Stimulated activated CD8-positive, alpha-beta memory T cell treated with anti-CD3 and anti-CD28 coated beads, Interleukin-4, amount 100 ng/mL, for 48 hours (primary cell): ENCODE measurements at places on chromosomes 3 and 15.

DNA sequence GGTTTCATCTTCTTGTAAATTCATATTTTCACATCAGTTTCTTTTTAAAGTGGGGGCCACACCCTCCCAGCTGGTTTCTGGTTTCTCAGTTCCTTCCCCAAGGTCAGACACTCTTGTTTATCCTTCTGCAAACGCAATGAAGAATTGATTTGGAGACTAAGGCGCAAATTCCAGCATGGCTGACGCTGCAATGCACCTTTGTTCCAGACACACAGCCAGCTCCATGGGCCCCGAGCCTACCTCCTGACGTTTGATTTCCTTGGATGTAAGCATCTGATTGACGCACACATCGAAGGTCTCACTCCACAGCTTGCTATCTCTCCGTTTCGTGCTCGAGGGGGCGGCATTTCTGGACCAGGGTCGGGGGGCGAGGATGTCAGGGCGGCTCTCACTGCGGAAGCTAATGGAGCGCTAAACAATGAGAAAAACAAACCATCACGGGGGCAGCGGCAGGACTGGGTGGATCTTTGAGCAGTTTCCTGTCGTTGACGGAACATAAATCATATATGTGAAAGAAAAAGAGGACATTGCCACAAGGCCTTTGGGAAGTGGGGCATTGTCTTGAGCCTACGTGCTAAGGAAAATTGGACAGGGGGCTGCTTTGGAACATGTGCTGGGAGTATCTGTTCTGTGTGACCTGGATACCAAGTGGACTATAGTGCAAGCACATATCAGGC lies 46.9 kb downstream of the ARHGEF3 start:
- DNase-seq: no peak

DNA sequence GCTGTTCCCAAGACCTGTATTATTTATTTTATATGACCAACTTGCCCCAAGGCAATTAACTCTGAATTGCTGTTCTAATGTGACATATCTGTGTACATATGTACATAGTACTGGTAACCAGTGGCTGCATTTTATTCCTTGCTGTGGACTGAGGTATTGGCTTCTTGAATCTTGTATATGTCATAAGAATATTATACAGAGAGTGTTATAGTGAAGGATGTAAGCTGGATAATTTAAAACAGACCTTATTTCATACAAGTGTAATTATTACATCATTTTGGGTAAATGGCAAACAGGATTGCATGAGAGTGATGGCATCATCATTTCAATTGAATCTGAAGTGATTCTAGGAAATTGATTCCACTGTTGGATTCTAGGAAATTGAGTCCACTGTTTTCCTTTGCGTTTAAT lies 32.9 kb downstream of the B3GALNT1 start:
- DNase-seq: no peak

GRCh38 chr3:59286791-59287531 lies 237.1 kb upstream of the CFAP20DC start:
- DNase-seq: peak; percentile 49

DNA sequence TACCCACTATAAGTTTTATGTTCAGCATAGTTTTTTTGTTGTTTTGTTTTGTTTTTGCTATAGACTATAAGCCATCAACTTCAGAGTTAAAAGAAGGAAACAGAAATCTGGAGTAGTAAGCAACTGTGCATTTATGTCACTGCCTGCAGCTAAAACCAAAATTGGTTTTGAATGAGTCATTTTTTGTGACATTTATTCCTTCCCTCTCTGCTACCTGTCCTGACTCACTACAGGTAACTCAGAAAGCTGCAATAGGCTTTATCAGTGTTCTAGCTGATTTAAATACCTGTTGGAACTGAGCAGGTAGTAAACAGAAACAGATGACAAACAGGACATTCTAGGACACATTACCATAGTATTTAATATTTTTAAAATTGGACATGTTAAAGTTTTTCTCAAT lies 393.3 kb upstream of the WNT5A start:
- no peak for DNase-seq

GRCh38 chr15:38701149-38701548 lies 136.5 kb upstream of the RASGRP1 start:
- DNase-seq: no peak

- no peak for DNase-seq
These were observed 2.0 kb downstream of the MST1R start for GRCh38 chr3:49901366-49902339.

GRCh38 chr3:14885307-14885706 lies 62.1 kb upstream of the NR2C2 start:
- peak; percentile 28 for DNase-seq

GRCh38 chr3:184443831-184444230 lies 64.0 kb downstream of the CHRD start:
- no peak for DNase-seq

DNA sequence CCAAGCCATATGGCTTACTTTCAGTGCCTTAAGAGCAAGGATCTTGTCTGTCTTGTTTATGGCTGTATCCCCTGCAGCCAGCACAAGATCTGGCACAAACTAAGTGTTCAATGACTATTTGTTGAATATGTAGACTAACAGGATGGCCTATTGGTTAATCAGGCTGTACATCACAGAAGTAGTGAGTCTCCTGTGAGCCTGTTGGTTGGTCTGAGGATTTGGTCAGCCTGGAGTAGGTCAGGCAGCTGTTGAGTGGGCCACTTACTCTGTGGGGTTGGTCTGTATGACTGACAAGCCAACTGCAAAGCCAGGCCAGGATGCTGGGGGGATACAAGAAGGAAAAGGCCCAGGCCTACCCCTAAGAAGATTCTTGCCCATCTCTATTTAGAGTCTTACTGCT lies 33.4 kb upstream of the CILP start:
- no peak for DNase-seq

- no peak for DNase-seq
These were observed 103.9 kb upstream of the SLC6A11 start for GRCh38 chr3:10712121-10712520.

DNA sequence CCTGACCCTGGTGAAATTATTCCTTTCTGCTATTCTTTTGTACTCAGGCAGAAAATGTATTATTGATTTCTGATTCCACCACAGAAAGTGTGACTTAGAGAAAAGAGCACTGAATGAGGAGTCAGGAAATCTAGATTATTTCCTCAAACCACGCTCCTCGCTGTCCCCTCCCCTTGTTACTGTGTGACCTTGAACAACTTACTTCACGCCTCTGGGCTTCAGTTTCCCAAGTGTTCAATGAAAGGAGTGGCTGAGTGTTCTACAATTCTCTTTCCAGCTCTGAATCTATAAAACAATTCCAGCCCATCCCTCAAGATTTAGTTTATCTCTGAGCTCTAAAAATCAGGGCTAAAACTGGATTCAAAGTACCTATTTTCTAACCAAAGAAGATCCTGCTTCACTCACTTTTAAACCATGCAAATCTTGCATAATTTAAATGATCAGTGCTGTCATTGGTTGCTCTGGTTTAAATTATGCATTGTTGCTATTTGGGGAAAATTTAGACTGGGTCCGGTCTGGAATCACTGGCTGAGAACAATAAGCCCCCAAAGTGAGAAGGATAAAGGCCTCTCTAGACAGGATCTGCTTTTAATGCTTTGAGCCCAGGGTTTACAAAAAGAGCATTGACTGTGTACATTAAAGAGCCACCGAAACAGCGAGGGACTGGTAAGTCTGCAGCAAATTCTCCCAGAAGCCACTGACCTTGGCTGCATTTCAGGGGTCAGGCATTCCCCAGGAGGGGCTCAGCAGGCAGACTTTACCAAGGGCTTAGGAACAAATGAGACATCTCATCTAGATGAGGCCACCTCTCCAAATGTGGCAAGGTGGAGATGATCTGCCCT lies 3.2 kb downstream of the TNIK start:
- DNase-seq: peak; percentile 31

- DNase-seq: no peak
These were observed 13.9 kb downstream of the FILIP1L start for GRCh38 chr3:100100425-100100824.

DNA sequence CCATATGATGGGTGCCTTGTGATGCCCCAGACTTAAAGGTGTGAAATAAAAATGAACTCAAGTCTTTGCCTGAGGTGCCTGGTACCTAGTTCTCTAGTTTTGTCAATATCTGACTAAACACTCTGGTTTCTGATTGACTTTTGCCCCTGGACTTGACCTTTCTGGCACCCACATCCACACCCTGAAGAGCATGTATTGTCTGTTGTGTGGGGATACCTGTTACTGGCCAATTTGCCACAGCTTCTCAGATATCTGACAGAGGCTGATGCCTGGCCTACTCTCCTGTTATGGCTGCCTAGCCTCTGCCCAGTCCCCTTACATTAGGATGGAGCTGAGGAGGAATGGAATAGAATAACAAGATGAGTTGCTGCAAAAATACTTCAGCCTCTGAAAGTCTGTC lies 3.6 kb downstream of the ZBTB38 start:
- DNase-seq: no peak

- no peak for DNase-seq
These were observed 6.2 kb upstream of the CCNL1 start for GRCh38 chr3:157166115-157166514.

DNA sequence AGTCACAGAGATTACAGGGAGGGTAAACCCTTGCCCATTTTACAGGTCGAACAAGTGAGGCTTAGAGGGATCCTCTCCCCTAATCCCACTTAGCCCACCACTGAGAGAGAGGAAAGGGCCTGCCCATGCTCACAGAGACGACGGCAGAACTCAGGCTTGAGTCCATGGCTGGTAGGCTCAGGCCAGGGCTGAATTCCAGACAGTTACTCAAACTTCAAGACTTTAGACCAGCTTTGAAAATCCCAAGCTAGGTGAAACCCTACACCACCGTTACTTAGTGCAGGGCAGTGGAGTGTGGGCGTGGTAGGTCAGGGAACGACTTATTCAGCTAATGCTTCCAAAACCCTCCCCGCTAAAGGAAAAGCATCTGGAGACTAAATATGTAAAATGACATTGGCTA lies 16.4 kb downstream of the GRIP2 start:
- DNase-seq: no peak

GRCh38 chr3:66629982-66630368 lies 129.2 kb upstream of the LRIG1 start:
- no peak for DNase-seq

DNA sequence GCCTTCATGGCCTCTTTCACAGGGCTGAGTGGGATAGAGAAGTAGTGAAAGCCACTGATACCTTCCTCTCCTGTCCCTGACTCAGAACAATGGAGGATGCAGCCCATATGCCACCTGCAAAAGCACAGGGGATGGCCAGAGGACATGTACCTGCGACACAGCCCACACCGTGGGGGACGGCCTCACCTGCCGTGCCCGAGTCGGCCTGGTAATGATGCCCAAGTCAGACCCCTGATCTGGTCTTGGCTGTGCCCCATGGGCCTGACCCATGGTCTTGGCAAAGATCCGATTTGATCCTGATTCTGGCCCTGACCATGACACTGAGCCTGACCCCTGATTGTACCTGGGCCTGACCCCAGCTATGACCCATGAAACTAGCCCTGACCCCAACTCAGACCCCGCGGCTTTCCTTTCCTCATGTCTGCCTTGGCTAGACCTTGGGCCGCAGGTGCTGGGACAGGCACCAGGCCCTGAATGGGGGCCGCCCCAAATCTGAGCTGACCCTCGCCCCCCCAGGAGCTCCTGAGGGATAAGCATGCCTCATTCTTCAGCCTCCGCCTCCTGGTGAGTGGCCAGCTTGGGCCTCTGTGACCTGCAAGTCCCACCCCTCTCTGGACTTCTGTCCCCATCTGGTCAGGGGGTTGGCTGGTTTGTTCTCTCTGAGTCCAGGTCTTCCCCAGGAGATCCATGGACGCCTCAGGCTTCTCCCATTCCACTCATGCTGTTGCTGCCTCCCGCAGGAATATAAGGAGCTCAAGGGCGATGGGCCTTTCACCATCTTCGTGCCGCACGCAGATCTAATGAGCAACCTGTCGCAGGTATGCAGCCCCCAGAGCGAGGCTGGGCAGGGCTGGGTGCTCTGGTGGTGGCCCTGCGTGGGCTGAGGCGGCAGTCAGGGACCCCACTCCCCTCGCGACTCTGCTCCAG lies 15.6 kb downstream of the NT5DC2 start:
- no peak for DNase-seq

GRCh38 chr15:27662892-27663291 lies 436.2 kb downstream of the OCA2 start:
- DNase-seq: no peak

DNA sequence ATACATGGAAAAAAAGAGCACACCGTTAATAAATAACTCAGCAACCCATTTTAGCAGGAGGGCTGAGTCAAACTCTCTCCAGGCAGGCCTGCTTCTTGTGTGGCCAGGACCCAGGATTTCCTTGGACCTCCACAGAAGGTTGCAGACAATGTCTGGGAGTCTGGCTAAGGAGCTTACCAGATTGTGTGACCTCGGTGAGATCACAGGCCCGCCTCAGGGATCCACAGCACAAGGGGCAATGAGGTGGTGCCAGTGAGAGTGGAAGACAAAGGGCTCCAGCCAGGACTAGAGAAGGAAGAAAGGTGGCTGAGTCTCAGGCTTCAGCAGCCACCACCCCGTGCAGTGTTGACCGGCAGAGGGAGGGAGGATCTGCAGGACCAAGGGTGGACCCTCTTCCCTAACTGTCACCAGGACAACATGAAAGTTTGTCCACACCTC lies 32.2 kb upstream of the SEC22A start:
- DNase-seq: no peak

DNA sequence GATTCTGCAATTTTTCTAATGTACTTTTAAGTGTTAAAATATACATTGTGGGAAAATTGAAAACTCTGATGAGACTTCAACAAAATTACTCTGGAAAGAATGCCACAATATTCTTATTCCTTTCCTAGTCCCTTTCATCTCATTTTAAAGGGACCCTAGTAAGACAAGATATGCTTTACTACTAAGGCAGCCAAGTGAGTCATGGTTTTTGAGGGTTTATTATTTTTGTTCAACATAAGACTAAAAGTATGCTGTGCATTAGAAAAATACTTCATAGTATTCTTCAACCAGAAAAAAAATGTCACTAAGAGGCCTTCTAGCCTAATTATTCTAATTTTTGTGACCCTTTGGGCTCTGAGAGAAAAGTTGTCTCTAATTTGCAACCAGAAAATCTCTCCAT lies 7.4 kb downstream of the IL12A start:
- DNase-seq: no peak

GRCh38 chr3:185537369-185537970 lies 14.9 kb downstream of the LIPH start:
- DNase-seq: peak; percentile 56

GRCh38 chr15:68311859-68312557 lies 34.5 kb downstream of the FEM1B start:
- no peak for DNase-seq

- DNase-seq: no peak
These were observed 48.9 kb downstream of the TMEM44 start for GRCh38 chr3:194584320-194584776.

GRCh38 chr3:58266577-58266976 lies 29.0 kb downstream of the ABHD6 start:
- no peak for DNase-seq

DNA sequence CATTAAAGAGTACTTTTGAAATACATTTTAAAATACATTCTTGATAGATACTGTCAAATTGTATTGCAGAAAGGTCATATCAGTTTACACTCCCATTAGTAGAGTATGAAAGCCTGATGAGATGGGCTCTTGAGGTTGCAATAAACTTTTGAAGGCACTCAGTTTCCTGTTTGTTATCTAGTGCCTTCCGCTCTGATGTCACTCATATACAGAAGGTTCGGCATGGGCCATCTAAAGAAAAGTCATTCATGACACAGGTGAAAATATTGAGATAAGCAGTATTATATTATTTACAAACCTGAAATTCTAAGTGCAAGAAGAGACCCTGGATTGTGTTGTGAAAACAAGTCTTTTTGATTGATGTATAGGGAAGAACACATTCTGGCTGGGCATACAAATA lies 36.5 kb upstream of the DENND4A start:
- DNase-seq: no peak

- DNase-seq: no peak
These were observed 7.5 kb downstream of the GOLIM4 start for GRCh38 chr3:168088106-168088720.
